NCI-H446 (cell line): ENCODE measurements at places on chromosomes 12 and 14.

- DNase-seq: no peak
These were observed 10.2 kb downstream of the ARHGAP5 start for GRCh38 chr14:32087173-32087861.

DNA sequence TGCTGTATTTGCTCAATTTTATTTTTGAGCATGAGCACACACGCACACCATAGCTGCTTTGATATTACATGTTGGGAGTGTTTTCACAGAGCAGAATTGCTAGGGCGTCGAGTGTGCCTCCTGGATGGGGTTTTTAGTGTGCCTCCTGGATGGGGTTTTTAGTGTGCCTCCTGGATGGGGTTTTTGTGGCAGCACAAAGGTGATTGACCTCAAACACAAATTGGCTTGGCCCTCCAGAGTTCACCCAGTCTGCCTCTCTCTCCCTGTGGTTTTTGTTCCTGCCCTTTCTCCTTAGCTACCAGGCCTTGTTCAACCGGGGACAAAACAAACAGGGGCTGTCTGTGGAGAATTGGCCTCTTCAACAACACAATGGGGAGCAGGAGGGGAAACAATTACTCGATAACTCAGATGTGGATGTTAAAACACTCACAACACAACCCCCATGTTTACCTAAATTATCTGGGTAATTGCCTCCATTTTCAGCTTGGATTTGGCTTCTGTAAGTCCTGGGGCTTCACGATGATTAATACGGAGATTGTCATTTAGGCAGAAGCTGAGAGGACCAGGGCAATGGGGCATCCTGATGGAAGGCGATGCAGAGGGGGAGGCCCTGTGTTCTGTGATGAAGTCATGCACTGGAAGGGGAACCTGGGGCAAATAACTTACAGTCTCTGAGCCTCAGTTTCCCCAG, 26.9 kb downstream of the TBX3 start:
- no peak for DNase-seq

DNA sequence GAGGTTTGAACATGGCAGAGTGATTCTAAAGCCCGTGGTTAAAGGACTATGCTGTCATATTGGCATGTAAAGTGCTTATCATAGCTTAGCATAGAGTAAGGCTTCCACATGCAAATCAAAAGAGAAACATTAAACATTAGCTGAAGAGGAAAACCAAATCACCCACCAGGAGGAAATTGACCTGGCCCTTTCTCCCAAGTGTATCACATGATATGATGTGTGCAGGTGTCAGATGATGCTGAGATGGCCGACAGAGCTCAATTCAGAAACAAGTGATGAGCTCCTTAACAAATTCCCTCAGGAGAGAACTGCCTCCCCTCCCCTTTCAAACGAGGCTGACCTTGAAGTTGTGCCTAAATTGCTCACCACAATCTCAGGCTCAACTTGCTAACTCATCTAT, 217.1 kb upstream of the BTG1 start:
- DNase-seq: no peak

DNA sequence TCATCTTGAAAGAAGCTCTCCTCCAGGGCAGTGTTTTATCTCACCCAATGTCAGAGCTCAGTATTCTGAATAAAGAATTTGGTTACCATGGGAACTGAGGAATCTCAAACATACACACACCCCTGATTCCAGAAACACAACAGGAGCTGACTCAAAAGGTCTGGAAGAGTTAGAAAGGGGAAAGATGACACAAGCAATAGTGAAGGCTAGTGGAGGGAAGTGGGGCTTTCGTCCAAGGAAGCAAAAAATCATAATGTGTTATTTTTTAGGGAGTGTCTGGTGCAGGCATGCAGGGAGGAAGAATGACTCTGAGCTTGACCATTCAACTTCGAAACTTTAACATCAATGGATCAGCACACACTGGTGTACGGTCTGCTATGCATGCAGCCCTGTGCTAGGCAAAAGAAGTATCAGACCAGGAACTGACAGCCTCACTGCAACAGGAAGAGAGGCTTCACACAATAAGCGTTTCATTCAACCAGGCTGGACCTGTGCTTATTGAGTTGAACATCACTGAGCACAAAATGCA, 20.3 kb downstream of the HEBP1 start:
- no peak for DNase-seq

GRCh38 chr12:48125985-48126384, 6.8 kb downstream of the PFKM start:
- DNase-seq: peak; percentile 49
